Lung microvascular endothelial cell (primary cell): ENCODE measurements at places on chromosomes 11 and 22. TPM values are rescaled to one million over a fixed set of nuclear protein-coding genes. Genes with fewer than 3 reads are reported as not detected.

Gene DEPDC5
- total RNA-seq, result 5.7 and 8.9 TPM in 2 replicates

Gene THOC5
- total RNA-seq, result 21.1 and 23.2 TPM in 2 replicates

GRCh38 chr22:37175414-37176281 lies 12.4 kb downstream of the C1QTNF6 start:
- DNase-seq, result no peak

DNA sequence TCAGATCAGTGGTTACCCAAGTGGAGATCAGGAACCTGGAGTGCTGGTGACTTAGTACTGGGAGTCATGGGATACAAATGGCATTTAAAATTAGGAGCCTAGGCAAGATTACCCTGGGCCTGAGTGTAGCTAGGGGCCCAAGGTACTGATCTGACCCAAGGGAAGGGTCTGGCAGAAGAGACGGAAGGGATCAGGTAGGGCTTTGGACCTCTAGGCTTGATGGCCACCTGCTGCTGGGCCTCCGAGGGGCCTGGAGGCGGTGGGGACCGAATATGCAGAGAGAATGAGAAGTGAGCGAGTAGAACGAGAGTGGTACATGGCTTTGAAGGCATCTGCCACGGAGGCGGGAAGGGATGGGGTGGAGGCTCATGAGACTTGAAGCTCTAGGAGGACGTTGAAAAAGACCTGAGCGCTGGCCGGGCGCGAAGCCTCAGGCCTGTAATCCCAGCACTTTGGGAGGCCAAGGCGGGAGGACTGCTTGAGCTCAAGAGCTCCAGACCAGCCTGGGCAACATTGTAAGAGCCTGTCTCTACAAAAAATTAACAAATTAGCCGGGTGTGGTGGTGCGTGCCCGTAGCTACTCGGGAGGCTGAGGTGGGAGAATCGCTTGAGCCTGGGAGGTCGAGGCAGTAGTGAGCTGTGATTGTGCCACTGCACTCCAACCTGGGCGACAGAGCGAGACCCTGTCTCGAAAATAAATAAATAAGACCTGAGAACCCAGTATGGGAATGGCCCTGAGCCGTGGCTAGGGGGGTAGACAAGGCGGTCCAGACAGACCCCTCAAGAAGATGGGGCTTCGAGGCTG lies 563 bp upstream of the PPIL2 start:
- no peak for DNase-seq

GRCh38 chr22:37103151-37103550 lies 6.4 kb downstream of the TMPRSS6 start:
- DNase-seq, result no peak

- no peak for DNase-seq
Measured at GRCh38 chr11:13160346-13160745, 117.2 kb upstream of the BMAL1 start.

GRCh38 chr11:133821776-133822175 lies 23.5 kb downstream of the SPATA19 start:
- DNase-seq, result peak; percentile 22
